DMS 273 treated with DMSO at 0.1 percent for 48 hours (cell line): ENCODE measurements at places on chromosomes 4 and X.

DNA sequence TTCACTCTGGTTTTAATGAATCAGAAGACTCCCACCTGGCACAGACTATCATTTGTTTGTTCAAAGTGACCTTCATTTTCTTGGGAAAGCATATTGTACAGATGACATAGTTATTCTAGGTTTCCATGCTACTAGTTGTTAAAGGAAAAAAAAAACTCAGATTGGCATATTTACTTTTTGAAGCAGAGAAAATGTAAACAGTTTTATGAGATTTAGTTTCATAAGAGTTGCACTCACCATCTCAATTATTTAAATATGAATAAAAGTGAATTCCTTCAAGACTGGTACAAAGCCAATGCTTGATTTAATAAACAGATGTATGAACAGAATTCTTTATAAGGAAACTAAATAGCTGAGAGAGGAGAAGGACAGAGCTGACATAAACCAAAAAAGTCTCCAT lies 280.3 kb upstream of the UGT8 start:
- no peak for DNase-seq

DNA sequence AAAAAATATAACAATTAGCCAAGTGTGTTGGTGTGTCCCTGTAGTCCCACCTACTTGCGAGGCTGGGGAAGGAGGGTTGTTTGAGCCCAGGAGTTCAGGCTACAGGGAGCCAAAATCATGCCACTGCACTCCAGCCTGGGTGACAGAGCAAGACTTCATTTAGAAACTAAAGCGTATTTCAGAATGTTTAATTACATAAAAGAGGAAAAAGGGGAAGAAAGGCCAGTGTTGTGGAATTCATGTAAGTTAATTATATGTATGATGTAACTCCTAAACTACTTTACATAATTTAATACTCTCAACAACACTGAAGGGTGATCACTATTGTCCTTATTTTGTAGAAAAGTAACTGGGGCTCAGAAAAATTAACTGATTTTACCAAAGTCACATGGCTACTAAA lies 67.2 kb upstream of the HOPX start:
- no peak for DNase-seq

GRCh38 chrX:69136546-69137331 lies 28.5 kb downstream of the PJA1 start:
- DNase-seq, result no peak

DNA sequence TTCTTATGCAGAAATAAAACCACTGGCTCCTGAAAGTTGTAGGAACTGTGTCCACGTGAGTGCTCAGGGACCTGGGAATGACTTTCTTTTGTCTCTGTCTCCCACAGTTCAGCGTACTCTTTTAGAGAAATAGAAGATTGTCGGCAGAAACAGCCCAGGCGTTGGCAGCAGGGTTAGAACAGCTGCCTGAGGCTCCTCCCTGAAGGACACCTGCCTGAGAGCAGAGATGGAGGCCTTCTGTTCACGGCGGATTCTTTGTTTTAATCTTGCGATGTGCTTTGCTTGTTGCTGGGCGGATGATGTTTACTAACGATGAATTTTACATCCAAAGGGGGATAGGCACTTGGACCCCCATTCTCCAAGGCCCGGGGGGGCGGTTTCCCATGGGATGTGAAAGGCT lies 11.2 kb upstream of the XG start:
- DNase-seq, result no peak

DNA sequence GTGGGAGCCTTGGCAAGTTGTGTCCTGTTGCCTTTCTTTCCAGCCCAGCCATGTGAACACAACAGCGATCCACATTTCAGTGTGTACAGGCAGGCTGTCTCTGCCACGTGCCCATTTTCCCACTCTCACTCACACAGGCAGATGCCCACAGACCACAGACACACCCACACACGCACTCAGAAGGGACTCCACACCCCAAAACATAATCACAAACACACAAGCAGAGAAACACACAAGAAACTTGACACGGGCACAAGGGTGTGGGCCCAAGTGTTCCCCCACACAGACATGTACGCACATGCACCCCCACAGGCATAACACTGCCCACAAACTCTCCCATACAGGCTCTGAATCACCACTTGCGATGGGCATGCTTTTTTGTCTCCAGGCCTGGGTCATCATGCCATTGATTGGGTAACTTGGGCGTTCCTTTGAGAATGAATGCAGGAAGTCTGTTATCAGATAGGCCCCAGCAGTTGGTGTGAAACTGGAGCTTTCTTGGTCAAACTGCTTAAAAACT lies 84.3 kb downstream of the NBDY start:
- no peak for DNase-seq
